Motor neuron (in vitro differentiated cells): ENCODE measurements at places on chromosomes 2 and 18.

DNA sequence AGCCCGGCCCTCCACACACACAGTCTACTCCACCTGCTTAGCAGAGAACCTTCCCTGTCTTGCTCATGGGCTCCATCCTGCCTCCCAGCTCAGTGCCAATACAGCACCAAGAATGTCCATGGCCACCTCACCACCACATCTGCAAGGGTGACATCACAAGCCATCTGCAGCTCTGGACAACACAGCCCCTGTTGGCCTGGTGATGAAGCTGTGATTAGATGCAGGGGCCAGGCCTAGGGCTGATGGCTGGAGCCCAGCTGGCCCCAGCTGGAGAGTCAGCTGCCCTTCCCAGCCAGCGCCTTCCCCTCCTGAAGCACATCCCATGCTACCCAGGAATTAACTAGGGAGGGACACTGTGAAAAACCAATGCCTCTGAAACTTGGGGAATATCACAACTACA lies 91.1 kb downstream of the TTC32 start:
- no peak for ATAC-seq

DNA sequence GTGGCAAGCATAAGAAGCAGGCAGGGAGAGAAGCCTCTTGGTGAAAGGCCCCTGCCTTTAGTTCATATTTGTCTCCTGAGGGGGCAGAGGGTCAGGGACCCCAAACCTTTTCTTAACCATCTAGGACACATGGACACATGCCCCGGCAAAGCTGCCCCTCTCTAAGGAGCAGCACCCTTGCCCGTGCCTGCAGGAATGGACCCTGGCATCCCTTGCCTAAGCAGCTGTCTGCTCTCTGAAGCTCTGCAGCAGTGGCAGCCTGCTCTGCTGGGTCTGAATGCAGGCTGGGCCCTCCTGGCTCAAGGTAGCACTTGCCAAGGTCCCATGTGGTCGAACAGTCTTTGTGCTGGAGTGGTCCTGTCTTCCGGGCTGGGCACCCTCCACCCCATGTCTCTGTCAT lies 174.4 kb downstream of the CELF4 start:
- ATAC-seq, result no peak

DNA sequence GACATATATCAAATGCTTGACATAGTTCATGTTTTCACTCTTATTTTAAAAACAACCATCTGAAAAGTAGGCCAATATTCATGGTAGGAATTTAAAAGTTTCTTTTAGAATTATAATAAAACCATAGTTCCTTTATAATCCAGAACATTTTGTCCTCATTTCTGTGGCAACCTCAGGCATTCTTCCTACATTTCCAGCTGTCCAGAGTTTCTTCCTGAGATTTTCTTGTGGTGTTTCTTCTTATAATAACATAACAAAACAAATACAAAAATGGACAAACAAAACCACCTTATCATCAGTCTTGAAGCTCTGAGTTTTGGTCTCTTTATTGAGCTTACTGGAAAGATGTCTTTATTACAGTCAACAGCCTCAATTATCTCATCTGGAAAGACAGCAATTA lies 2028.6 kb upstream of the CELF4 start:
- ATAC-seq, result no peak

DNA sequence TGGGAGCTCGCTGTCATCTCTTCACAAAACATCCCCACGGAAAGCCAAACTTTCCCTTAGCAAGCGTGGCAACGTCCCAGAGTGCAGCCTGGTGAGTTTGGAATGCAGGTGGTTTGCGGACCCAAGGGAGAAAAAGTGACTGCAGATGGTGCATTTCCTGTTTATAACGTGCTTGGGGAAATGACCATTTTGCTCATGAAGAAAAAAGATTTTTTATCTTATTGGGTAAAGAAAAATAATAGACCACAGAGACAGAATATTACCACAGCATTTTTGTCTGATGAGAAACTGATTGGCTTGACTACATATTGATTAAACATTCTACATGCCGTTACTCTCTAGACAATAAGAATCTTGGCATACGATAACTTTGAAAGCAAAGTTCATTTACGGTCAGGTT lies 136.5 kb downstream of the COPS8 start:
- ATAC-seq, result no peak

- peak; percentile 69 for ATAC-seq
These were observed 529 bp upstream of the MTA3 start for GRCh38 chr2:42567806-42568400.

GRCh38 chr18:48656176-48656575 lies 117.3 kb downstream of the CTIF start:
- ATAC-seq, result no peak

DNA sequence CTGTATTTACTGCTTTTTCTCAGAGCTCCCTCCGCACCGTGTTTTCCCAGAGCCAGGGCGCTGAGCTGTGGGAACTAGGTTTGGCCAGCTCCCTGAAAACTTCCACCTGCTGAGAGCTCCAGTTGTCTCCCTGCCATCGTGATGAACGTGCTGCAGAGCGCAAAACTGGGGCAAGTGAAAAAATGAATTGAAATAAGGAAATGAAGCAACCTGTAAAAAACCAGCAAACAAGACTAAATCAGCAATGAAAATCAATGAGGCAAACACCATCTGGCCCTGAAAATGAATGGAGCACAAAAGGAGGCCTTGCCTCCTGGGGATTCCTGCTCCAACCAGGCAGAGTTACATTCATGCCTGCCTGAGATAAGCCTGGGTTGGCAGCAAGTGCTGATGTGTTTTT lies 129.9 kb downstream of the MARCHF4 start:
- ATAC-seq, result peak; percentile 97

DNA sequence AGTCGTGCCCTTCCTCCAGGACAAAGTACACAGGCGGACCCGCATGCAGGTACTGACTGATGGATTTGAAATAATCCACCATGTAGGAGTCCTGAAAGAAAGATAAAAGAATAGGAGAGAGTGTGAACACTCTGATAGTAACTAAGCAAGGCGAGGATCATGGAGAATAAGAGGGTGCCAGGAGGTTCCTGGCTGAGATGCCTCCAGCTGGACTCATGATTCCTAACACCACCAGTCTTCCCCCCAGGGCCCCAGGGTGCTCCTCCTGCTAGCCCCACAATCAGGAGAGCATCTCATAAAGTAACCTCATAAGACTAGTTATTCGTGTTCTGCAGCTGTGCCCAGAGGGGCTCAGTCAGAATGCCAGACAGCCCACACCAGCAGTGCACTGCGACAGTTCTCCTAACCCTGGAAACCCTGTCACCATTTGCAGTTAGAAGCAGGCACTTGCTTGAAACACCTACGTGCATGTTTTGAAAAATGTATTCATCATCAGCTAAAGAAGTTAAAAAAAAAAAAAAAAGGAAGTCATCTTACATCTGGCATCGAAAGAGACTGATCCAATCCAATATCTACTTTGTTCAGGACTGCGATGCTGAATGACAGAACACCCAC lies 36.7 kb downstream of the RMC1 start:
- ATAC-seq, result no peak

DNA sequence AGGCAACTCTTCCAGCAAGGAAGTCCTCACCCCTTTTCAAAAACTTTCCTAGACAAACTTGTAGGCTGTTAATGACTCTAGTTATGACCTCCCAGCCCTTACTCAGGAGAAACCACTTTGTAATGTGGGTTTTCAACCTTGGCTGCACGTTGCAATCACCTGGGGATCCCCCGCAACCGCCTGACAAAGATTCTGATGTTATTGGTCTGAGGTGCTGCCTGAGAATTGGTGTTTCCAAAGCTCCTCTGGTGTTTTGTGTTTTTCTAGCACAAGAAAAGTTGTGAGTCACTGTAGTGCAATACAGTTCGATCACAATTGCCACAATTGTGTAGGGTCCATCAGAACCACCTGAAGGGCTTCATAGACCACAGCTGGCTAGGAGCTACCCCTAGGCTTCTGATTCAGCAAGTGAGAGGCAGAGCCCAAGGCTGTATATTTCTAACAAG lies 121.6 kb downstream of the SP100 start:
- ATAC-seq, result no peak

GRCh38 chr2:110886826-110887573 lies 154.6 kb downstream of the ACOXL start:
- ATAC-seq, result no peak
